ENCODE measurements at places on chromosomes 7 and 10.

DNA sequence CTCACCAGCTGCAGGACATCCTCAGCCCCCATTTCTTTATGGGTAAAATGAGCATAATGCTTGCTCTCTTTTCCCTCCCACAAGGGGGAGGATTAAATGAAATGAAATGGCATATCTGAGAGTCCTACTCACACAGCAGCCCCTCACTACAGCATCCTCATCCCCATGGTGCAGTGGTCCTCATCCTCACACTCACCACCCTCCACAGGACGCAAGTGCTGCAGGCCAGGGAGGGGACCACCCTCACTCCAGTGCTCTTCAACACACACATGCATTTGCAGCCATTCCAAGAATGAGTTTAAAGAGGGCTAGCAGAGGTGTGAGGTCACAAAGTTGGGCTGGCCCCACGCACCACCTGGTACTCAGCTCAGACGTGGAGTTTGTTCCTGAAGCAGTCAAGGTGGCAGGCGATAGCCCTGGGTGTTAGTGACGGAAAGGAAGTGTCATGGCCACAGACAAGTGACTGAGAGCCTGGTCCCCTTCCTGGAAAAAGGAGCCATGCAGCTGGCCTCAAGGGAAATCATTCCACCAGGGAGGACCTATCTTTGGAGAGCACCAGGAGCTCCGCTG is 234.0 kb downstream of the TNS3 start:
- no peak for DNase-seq

DNA sequence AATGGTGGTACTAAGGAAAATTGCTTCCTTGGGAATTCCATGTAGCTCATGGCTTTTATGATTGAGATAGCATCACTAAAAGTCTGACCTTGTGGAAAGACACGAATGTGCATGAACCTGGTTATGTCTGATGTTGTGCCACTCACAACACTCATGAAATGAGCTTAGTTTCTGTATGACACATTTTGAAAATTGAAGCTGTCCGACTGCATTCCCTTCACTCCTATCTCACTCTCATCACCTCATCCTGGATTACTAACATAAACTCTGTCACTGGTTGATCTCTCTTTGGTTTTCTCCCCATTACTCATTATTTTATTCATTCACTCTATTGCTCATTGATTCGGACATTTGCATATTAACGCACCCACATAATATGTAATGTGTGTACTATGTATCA is 190.0 kb upstream of the VWC2 start:
- no peak for DNase-seq

GRCh38 chr7:105719395-105719794 is 138.1 kb upstream of the EFCAB10 start:
- DNase-seq, result no peak

- DNase-seq, result no peak
These were observed 47.6 kb upstream of the PDCD4 start for GRCh38 chr10:110824152-110824441.

DNA sequence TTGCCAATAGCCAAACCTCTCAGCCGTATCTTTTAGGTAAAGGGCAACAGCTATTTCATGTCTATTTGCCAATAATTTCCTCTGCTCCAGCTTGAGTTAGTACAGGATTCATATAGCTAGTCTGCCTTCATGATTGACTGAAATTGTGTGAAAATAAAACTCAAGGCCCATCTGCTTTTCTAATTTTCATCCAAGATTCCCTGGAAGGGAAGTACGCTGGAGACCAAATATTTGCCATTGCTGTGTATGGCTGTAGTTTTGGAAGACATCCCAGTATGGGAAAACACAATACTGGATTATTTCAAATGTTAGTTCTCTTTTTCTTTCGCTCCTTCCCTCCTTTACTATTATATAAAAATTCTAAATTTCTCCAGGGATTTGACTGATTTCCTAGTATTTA is 652.4 kb downstream of the CNTNAP2 start:
- DNase-seq, result no peak

GRCh38 chr10:112280205-112280921 is 2.8 kb upstream of the TECTB start:
- no peak for DNase-seq

DNA sequence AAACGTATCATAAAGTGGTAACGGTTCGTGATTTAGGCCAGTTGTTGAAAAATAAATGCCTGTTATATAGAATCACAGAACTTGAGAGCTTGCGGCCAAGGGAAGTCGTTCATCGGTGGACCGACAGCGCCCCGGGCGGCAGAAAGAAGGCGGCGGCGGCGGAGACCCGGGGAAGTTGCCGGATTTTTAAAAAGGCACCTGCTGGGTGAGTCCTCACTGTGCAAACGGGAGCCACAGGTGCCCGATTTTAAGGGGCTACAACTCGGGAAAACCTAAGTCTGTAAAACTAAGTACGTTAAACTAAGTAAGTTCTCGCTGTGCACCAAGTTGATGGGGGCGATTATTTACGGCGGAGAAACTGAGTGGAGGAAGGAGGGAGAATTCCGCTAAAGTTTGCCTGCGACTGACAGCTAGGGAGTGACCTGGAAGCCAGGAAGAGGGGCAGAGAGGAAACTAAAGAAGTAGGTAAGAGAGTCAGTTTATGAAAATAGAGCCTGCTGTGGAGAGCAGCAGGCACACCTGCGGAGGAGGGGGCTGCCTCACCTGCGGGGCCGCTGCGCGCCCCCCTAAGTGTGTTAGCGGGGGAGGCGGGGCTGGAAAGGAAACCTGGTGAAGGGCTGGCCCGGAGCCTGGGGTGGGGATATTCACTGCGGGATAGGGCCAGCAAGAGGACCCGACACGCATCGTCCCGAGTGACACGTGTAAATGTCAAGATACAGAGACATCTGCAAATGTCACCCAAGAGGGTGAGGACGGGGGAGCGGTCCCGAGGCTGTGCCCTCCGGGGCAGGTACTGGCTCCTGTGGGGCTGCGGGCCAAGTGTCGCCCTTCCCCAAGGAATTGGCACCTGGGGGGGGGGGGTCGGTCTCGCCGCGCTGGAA is 996 bp downstream of the ADAM12 start:
- DNase-seq, result peak; percentile 54

DNA sequence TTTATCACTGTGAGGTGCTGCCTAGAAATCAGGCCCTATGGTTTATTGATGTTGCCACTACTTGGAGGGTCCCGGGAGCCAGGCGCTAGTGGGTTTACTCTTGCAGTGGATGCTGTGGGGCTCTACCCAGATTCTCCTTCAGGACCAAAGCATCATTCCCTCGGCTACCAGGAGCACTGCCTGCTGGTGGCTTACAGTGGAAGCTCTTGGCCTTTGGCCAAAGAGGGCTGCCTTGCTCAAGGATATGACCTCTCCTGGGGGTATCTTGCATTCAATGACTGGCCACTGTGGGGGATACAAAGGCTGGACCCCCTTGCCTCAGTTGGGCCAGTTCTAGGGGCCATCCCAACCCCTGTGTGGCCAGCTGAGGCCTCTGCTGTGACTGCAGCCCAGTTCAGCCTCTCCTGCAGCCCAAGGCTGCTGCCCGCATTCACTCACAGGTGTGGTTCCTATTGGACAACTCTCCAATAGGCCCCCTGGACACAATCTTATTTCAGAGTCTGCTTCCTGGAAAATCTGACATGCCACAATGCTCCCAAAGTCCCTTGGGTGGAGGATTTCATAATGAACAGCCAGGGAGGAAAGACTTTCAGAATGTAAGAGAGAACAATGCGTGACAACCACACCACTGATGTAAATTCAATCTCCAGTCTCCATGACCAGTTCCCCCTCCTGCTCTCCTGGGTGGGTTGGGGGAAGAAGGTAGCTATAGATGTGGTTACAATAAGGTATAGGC is 196.3 kb downstream of the SNX10 start:
- DNase-seq, result no peak

GRCh38 chr10:86046845-86047460 is 319.6 kb downstream of the GRID1 start:
- DNase-seq, result no peak

GRCh38 chr7:70893971-70894715 is 237.8 kb upstream of the GALNT17 start:
- DNase-seq, result no peak

GRCh38 chr7:29977886-29978651 is 11.5 kb downstream of the SCRN1 start:
- no peak for DNase-seq

DNA sequence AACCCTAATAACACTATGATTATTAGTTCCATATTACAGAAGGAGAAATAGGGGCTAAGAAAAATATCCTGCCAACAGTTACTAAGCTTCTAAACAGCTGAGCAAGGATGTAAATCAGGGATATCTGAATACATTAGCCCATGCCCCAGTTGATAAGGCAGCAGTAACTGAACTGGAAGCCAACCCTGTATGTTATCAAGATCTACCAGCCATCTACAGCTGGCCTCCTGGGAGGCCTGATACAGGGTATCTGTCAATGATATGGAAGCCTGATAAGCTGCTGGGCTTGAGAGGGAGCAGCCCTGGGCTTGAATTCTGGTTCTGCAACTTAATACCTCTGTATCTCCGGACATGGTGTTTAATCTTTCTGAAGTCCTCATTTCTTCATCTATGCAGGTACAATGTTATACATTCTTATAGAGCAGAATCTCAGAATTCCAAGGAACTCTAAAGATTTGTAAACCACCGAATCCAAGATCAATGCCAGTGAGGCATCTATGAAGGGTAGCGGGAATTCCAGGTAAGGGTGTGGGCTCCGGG is 37.9 kb upstream of the AFAP1L2 start:
- no peak for DNase-seq

GRCh38 chr7:128358233-128358632 is 3.3 kb downstream of the PRRT4 start:
- DNase-seq, result no peak

- peak; percentile 62 for DNase-seq
These were observed at the start of gene SGCE for GRCh38 chr7:94655848-94656657. TSS of gene SGCE (minus strand) at chr7:94656133. CDS start at chr7:94656098, 35 bp downstream.

DNA sequence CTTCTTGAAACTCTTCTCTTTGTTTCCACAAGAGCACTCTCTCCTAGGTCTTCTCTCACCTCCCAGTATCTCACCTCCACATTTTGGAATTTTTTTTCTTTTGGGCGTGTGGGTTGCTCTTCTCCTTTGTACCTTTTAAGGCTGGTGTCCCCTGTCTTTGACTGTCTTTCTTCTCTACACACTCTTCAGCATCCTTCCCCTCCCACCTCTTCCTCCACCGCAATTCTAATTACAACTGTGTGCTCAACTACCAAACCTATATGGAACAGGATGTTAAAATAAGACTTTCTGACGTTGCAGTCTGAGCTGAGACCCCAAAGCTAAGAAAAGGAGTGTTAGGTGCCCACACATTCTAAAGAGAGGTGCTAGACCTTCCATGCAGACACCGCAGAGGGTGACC is 14.0 kb upstream of the ADRB1 start:
- no peak for DNase-seq

DNA sequence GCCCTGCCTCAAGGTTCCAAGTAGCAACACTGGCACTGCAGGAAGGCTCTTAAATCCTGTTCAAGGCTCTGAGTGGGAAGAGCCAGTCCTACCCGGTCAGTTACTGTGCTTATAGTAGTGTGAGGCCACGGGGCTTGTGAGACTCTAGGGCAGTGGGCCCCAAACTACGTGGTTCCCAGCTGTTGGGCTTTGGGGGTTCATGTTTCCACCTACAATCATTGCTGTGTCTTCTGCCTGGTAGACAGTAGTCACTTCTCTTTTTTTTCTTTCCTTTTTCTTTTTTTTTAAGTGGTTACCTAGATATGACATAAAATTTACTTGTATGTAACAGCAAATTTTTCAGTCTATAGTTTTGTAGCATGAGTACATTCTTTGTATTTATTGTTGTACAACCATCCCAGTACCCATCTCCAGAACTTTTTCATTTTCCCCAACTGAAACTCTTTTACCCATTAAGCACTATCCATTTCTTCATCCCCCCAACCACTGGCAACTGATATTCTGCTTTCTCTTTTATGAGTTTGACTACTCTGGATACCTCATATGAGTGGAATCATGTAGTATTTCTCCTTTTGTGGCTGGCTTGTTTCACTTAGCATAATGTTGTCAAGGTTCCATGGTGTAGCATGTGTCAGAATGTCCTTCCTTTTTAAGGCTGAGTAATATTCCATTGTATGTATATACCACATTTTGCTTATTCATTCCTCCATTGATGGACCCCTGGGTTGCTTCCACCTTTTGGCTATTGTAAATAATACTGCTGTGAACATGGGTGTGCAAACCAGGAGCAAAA is 7.7 kb downstream of the UBTD1 start:
- DNase-seq, result no peak

- no peak for DNase-seq
These were observed 38.0 kb upstream of the GNA12 start for GRCh38 chr7:2882111-2882510.

GRCh38 chr7:18540396-18540795 is 44.8 kb downstream of the HDAC9 start:
- no peak for DNase-seq

GRCh38 chr10:43961523-43962345 is 313.1 kb upstream of the ZNF32 start:
- DNase-seq, result no peak

DNA sequence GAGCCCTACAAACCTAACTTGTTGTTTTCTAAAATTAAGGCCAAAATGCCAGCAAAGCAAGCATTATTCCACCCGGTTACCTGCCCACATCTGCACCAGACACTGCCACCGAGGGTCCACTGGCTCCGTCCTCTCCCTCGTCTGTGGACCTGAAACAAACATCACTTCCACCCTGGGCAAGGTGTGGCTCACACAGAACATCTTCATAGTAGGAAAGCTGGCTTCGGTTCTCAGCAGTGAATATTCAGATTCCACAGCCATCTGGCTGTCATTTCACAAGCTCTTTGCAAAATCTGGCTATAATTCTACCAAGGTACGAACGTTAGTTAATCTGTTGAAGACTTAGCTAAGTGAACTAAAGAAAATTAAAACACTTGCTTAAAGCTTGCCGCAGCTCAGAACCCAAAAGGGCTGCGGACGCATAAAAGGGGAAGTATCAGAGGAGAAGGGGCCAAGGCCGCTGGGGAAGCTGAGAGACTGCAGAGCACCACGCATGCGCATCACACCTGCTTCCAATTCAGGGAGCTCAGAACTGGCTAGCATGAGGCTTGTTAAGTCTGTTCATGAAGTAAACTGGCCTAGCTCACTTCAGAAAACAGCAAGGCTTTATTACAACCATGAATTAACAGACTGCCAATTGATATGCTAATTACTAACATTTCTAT is 46.1 kb downstream of the PTPRN2 start:
- DNase-seq, result no peak

DNA sequence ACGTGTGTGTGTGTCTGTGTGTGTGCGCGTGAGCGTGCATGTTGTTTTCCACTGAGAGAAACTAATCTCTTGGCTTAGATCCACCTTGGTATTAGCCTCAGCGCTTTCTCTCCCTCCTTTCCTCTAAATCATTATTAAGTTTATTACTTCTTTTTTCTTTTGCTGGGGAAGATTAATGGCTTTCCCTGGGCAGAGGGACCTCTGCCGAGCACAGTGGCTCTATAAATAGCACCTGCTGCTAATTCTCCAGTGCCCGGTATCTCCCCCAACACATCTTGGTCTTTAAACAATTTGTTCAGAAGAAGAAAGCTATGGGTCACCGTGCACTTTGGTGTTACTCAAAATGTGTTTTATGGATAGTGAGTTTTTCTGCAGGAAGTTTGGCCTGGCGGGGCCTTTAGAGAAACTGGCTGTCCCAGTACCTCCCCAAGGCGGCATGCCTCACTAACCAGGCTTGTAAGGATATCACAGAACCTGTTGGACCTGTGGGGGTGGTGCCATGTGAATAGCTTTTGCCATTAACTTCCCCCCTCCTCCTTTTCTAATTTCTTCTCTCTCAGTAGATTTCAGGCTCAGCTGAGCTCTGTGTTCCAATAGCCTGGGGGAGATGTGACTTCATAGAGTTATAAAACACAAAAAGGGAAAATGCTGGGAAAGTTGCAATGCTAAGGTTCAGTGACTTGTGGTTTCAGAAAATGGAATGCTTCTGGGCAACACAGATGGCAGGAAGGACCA is 70.1 kb upstream of the RAB11FIP2 start:
- no peak for DNase-seq

Measured in NCI-H510A treated with DMSO at 0.1 percent for 48 hours (cell line).